ENCODE measurements at places on chromosomes 2 and 18. TPM values are rescaled to one million over a fixed set of nuclear protein-coding genes. Genes with fewer than 3 reads are reported as not detected.

Gene SERPINB2
- total RNA-seq = 6.5 TPM

Gene GAD1
- 0.33 TPM for total RNA-seq

Gene PER2
- total RNA-seq = 5.4 TPM

Gene NOL4
- total RNA-seq = not detected

Gene CLEC4F
- not detected for total RNA-seq

Gene TMEM17
- 2.8 TPM for total RNA-seq

Gene PLA2R1
- total RNA-seq = 14.1 TPM

Gene REG1A
- not detected for total RNA-seq

Gene PARD3B
- total RNA-seq = 15.7 TPM

Gene FAP
- total RNA-seq = 143 TPM

Gene TFCP2L1
- total RNA-seq = not detected

Gene INPP5D
- 0.15 TPM for total RNA-seq

Gene MYCN
- total RNA-seq = not detected

Gene COL4A4
- 0.50 TPM for total RNA-seq

Gene PJVK
- 2.5 TPM for total RNA-seq

Gene LCT
- total RNA-seq = under 0.01 TPM

Gene TTN
- total RNA-seq = 0.50 TPM

Gene RAB27B
- total RNA-seq = 2.0 TPM

Gene HTR2B
- 9.8 TPM for total RNA-seq

Gene SKOR2
- total RNA-seq = not detected

Gene MTX2
- total RNA-seq = 20.8 TPM

Data from smooth muscle cell of trachea (primary cell).